ENCODE measurements at places on chromosomes 12 and 14.

DNA sequence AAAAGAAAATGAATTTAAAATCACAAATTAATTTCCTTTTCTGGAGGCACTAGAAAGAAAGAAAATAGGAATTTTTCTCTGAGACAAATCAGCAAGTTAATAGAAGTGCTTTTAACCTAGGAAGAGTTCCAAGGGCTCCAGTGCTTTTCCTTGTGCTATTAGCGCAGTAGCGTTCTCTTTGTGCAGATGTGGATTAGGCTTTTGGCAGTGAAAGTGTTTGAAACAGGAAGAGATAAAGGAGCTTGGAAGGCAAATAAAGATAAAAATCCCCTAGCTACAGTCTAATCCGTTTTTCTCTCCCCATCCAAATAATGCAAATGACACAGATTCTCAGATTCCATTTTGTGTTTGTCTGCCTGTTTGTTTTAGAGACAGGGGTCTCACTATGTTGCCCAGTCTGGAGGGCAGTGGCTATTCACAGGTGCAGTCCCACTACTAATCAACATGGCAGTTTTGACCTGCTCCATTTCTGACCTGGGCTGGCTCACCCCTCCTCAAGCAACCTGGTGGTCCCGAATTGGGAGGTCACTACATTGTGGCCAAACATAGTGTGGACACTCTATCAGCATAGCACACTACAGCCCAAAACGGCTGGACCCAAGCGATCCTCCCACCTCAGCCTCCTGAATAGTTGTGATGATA, 166.1 kb downstream of the PAWR start:
- DNase-seq = no peak

DNA sequence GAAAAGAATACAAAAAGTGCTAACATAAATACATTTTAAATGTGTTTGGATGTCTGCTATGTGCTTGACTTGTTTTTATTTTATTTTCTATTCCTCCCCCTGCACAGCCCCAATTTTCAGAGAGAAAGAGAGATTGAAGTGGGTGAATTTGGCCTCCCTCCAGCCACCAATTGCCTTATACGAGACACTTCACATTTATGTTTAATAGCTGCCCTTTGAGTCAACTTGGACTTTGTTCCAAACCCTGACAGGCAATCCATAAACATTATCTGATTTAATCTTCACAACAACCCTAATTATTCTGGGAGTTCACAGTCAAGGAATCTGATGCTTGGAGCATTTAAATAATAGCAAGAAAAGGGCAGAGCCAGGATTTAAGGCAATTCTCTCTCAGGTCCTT, 161.7 kb downstream of the SLC15A4 start:
- DNase-seq = no peak

DNA sequence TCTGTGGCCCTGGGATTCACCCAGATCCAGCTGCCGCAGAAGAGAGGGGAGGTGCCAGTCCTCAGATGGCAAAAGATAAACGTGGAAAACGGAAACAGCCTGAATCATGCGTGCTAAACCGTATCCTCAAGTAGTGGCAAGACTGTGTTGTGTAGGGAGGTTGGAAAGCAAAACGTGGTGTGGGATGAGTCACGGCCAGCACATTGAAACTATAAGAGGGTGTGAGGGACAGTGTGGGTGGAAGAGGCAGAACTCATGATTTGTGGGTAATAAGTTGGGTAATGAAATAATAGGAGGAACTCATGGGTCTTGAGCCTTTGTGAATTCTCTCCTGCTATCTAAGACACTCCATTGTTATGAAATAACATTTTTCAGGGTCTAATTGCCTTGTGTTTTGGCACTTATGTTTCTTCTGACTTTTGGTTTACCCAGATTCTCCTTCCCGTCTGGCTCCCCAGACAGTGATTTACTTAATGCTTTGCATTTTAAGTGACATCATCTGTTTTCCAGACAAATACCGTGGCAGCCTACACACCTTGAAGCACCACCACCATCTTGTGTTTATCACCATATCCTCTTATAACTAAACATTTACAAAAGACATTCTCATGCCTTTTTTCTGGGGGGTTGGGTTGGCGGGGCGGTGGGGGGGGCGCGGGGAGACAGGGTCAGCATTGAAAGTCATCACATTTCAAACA, 62.3 kb upstream of the PTCSC3 start:
- peak; percentile 11 for DNase-seq

DNA sequence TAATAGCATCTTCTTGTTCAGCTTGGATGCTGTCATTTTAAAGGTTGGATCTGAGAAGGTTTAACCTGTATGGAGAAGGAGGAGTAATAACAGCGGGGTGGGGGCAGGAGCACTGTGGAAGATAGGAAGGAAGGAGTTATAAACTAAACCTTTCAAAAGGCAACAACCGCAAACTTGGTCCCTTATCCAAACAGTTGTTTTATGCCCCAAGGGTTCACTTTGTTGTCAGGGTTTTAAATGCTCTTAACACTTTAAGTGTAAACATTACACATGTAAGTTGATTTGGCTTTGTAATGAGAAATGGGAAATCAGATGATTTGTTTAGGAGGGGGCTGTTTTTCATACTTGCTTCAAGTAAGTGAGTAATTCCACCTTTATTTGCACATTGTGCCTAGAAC, 3.0 kb downstream of the NPAS3 start:
- no peak for DNase-seq

GRCh38 chr14:98161356-98161755, 1110.6 kb downstream of the BCL11B start:
- no peak for DNase-seq

DNA sequence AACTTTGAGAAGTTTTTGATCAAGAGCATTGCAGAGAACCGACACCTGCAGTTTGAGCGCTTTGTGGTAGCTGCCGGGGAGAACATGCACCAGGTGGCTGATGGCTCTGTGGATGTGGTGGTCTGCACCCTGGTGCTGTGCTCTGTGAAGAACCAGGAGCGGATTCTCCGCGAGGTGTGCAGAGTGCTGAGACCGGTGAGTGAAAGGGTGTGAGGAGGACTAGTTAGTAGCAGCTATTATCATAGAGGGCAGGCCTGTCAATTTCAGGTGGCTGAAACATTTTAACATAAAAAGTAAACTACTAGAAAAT, 27.0 kb upstream of the HIGD1C start:
- no peak for DNase-seq

DNA sequence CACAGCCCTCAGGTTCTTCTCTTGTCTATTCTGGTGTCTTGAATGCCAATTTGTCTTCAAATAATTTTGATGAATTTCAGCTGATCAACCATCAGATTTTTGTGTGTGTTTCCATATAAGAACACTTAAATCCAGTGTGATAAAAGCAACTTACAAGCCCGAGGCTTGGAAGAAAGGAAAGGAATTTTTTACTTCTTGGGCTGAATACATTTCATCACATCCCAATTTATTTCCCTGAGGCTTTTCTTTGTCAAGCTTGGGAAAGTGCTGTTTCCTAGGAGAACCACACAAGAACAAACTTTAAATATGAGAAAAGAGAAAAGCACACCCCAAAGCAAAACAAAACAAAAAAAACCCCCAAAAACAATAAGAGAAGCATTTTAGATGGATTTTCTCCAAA, 26.6 kb downstream of the GPRC5D start:
- no peak for DNase-seq

DNA sequence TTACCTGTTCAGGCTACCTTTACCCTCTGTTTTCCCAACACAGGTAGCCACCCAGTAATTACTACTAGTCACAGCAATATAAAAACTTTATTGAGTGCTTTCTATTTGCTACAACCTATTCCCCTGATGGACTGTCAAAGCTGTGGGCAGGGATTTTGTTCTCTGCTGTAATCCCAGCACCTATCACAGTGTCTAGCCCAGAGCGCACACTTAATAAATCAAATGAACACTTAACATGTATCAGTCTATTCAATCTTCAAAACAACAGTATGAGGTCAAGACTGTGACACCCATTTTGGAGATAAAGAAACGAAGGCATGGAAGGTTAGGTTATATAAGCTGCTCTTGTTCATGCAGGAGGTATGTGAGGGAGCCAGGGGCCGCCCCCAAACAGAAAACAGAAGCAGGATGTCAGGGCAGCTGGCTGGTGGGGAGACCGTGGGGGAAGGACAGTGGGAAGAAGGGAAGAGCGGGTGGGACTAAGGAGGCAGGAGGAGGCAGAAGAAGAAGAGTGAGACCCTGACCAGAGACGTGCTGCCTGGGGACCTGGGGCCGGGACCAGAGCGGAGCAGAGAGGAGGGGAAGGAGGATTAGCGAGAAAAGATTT, 1.7 kb downstream of the TNFRSF1A start:
- DNase-seq = no peak

DNA sequence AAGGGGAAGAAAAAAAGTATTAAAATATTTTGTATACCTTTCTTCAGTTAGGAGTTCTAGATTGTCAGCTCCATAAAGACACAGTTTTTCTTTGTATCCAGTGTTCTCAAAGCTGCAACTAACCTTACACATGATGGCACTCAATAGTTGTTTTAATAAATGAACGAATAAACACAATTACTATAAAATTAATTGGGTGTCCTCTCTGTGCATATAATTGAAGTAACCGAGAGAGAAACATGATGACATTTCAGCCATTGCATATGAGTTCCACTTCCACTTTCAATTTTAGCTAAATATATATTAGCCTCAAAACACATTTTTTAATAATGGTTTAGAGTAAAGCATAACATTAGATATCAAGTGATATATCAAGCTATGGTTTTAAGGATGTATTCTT, 671.2 kb downstream of the LRFN5 start:
- no peak for DNase-seq

DNA sequence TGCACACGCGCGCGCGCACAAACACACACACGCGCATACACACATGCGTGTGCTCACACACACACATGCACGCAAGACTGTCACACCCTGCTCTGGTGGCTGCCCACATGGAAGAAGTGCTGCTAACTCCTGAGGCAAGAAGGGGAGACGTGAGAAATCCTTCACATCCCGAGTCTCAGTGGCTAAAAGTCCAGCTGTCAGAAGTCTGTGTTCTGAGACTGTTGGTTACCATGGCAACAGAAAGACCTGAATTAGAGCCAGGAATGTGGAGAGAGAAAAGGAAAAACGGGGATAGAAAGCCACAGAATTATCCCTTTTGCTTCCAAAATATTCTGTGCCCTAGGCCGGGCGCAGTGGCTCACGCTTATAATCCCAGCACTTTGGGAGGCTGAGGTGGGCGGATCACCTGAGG, 71.2 kb downstream of the PPFIBP1 start:
- DNase-seq = no peak

- DNase-seq = no peak
Observed at GRCh38 chr14:28284546-28285300, 481.9 kb upstream of the FOXG1 start.

DNA sequence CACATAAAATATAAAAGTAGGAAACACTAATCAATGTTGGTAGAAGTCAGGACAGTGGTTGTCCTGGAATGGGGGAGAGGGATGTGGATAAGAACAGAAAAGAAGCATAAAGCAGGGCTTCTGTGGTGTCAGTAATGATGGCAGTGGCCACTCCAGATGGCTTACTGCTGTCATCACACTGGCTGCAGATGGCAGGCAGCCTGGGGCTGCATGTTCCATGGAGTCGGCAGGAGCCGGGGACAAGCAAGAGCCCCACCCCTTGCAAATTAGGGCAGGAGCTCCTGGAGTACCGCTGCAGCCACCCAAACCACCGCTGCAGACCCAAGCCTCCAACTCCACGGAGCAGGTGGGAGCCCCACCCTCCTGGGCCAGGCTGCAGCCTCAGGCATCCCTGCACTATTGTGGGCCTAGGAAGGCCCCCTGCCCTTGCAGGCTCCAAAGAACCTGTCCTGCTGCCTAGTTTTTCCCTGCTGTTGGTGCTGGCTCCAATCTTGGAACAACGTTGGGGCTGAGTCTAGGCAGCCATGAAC, 28.8 kb upstream of the SLC5A8 start:
- no peak for DNase-seq

DNA sequence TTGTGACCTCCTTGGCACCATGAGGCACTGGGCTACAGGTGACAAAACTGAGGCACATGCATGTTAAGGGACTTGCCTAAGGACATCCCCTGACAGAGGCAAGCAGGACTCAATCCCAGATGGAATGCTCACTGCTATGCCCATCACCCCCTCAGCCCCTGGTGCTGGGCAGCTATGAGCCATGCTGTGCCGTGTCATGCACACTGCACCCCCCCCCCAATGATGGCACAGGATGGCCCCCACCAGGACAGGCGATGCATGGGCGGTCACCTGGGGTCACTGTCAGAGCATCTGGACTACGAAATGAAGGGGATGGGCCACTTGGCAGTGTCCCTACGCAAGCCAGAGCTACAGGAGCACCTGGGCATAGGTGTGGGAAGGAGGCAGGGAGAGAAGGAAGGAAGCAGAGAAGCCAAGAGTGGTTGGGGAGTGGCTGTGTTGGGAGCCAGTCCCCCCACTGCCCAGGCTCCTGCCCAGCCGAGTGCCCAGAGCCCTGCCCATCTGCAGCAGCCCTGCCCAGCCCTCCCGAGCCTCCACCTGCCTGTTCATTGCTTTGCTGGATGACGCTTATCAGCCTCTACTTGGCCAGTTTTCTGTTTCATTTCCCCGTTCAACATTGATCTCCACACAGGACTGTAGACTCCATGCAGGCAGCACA, 84.9 kb upstream of the DIO3 start:
- no peak for DNase-seq

DNA sequence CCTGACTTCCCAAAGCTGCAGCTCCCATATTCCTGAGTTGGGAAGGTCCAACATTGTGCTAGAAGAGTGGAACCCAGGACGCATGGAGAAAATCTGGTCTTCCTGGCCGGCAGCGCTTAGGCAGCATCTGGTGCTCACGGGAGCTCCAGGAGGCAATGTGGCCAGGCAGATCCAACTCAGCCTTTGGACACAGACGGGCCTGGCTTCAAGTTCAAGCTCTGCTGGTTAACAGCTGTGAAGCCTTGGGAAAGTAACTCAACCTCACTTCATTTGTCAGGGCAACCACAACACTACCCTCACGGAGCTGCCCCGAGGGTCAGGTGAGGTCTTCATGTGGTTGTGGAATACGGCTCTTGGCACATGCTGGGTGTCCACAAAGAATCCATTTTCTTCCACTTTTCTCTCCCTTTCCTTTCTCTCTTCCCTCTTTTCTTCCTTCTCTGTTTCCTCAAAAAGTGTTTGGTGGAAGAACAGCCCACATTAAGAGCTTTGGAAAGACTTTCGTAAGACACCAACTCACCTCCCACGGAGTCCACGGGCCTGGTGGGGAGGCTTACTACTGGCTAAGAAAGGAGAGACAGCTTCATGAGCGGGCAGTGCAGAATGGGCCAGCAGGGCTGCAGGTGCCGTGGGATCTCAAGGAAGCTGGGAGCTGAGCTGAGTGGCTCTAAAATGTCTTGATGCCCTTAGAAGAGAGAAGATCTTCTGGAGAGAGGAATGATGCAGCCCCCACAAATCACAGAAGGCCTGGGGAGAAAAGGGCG, 2.4 kb upstream of the FAM181A start:
- DNase-seq = no peak

- DNase-seq = no peak
Observed at GRCh38 chr12:65670775-65671174, 153.5 kb upstream of the HMGA2 start.

DNA sequence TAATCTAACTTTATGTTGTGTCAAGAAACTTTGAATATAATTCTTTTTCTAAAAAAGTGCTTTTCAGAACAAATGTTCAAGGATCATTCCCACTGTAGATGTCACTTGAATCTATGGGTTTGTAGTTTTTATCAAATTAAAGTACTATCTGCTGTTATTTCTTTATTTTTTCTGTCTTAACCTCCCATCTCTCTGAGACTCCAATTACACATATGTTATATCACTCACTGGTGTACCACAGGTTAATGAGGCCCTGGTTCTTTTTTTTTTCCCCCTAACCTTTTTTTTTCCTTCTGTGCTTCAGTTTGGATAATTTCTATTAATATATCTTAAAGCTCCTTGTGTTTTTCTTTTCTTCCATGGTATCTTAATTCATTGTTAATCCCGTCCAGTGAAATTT, 279.9 kb upstream of the RGS6 start:
- no peak for DNase-seq

GRCh38 chr12:25293653-25294052, 42.9 kb upstream of the KRAS start:
- no peak for DNase-seq
